Activated T-cell treated with anti-CD3 and anti-CD28 coated beads, Interleukin-2, amount 50 U/mL, for 48 hours (primary cell): ENCODE measurements at places on chromosomes 7 and 10.

GRCh38 chr10:89588671-89589070 is 53.3 kb upstream of the SLC16A12 start:
- DNase-seq: no peak

DNA sequence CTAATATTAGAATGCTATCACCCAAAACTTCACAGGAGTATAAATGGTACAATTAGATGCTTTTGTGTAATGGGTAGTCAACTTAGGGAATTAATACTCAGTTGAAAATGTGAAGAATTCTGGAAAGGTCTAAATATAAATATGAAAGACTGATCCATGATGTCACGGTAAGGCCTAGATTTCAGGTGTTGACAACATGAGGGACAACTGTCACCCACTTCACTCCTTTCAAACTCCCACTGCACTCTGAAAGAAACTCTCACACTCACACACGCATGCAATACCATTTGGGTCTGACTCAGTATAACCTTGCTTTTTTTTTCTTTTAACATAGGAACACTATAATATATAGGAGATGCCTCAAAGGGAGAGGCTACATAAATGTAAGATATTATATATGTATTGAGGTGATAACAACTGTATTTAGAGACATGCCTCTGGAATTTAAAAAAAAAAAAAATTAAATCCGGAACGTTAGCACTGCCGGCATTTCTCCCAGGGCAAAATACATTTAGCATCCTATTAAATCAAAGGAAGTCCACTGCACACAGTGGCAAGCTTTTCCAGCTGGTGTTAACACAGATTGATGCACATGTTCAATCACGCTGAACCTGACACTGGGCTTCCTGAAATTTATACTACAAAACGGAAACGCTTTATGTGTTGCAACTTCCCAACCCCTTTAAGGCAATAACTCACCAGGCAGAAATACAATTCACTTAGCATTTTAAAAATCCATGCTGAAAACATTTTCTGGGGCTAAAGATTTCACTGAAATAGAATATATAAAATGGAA is 74.9 kb downstream of the RSU1 start:
- DNase-seq: no peak

DNA sequence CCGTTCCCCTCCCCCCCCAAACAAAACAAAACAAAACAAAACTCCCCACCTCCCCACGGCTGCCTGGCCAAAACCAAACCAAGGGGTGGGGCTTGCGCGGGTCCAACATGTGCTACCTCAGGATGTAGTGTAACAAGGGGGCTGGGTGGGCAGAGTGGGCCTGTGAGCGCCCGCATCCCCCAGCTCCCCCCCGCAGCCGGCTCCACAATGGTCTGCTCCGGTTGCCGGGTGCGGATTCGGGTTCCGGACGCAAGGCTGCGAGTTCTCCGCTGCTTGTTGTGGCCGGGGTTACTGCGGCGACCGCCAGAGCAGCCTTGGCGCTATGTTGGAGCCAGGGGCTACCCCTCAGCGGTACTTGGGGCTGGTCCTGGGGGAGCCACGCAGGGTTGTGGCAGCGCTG is 4.9 kb downstream of the C10orf143 start:
- no peak for DNase-seq

- DNase-seq: no peak
Measured at GRCh38 chr7:69553190-69553589, 45.1 kb upstream of the AUTS2 start.

GRCh38 chr7:29468196-29468595 is 95.4 kb upstream of the PRR15 start:
- DNase-seq: no peak

GRCh38 chr7:111820121-111820520 is 257.8 kb upstream of the IMMP2L start:
- DNase-seq: no peak

DNA sequence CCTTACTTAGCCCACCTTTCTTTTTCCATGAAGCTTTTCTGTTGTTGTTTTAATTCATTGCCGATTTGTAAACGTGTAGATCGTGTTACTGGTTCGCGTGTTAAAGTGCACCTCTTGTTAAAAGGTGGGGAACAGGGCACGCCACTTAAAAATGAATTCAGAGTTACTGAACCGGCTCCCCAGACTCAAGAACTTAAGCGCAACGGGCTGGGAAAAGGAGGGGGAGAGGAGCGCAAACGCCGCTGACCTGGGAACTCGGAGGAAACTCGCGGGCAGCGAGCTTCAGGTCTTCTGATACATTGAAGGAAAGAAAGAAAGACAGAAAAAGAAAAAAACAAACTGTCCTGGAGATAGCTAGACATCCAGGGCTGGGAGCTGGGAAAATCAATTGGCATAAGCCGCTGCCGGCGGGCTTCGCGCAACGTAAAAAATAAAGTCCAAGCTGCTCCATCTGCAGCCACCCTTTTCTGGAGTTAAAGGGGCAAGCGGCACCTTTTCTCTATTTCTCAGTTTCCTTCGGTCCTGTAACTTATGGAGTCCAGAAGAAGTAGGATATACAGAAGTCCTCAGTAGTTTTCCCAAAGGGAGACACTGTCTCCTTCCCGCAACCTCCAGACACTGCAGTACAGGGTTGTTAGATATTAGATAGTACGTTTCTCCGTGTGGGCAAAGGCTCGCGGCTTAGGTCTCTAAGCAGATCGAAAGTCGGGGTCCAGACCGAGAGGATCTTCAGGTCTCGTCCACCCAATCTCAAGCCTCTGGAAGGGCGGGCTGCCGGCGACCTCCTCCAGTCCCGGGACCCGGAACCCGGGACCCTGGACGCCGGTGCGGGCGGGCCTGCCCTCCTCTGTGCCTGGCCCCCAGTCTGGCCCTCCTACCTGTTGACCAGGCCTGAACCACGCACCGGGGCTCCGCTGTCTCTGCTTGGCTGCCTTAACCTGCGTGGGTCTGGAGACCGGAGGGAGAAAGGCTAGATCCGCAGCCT is 1.8 kb upstream of the DLX6 start:
- DNase-seq: no peak
